ENCODE measurements at places on chromosomes 2 and 18.
A peak's percentile ranks its signal among the peaks of the same experiment; 100 is the strongest.

- DNase-seq = no peak
Measured at GRCh38 chr18:46346896-46347630, 242.9 kb downstream of the HAUS1 start.

DNA sequence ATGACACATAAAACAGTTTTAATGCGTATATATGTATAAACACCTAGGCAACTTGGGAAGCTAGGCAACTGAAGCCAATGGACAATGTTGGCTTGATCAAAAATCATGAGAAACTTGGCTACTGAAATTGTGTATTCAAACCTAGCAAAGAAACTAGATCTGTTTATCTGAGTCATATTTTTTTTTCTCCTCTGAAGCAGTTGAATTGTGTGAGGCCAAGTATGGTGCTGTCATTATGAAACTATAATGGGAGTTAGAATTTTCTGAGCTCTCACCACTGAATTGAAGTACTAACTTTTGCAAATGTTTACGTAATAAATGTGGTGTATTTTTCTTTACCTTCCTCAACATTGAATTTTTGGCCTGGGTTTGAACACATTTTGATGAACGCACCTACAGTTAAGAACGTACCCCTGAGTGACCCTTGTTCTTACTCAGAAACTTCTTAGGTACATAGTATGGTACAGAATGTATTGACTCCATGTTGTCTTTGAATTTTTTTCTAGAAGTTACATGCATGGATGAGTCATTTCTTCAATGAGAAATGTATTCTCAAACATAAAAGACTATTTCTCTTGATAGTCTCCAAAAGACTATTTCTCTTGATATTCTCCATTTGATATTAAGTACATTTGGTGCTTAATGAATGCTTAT, 23.8 kb downstream of the CD28 start:
- DNase-seq = no peak

- DNase-seq = no peak
Measured at GRCh38 chr2:233844064-233844807, 10.1 kb downstream of the HJURP start.

DNA sequence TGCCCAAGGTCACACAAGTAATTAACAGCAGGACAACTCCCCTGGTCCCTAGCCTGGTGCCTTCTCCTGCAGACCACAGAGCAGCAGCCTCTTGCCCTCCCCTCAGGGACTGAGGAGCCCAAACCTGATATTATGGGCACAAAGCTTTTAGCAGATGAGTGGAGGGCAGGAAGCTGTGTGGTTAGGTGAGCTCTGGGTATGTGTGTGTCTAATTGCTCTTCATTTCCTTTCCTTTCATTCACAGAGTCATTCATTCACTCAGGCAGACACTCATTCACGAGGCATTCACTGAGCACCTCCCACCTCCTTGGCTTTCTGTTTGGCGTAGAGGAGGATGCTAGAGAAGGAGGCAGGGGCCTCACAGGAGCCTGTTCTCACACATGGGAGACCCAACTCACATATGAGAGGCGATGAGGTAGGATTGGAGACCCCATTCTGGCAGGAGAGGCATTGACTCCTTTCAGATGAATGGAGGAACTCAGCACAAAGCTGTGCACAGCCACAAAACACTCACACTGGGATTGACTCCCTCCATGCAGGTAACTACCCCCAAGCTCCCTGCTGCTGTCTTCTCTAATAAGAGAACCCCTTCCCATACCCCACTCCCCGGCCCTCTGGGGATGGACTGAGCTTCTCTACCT, 306.8 kb upstream of the SKOR2 start:
- no peak for DNase-seq

GRCh38 chr2:174752403-174753037, 11.8 kb downstream of the CHRNA1 start:
- peak; percentile 56 for DNase-seq

DNA sequence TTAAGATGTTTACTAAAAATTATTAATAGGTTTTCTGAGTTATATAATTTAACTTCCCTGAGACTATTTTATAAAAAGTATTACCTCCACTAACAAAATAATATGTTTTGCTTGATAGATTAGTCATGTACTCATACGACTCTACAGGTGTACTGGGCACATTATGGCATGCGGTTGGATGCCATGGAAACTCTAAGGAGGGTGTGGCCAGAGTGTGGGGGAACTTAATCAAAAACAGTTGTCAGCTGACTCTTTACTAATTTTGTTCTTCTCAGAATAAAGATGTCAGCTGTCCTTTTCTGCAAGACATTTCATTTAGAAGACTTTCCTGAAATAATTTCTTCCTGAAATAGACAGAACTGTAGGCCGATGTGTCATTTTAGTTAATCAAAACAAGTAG, 228.3 kb upstream of the SIX3 start:
- DNase-seq = peak; percentile 10

GRCh38 chr18:6650747-6651146, 78.8 kb upstream of the ARHGAP28 start:
- no peak for DNase-seq

DNA sequence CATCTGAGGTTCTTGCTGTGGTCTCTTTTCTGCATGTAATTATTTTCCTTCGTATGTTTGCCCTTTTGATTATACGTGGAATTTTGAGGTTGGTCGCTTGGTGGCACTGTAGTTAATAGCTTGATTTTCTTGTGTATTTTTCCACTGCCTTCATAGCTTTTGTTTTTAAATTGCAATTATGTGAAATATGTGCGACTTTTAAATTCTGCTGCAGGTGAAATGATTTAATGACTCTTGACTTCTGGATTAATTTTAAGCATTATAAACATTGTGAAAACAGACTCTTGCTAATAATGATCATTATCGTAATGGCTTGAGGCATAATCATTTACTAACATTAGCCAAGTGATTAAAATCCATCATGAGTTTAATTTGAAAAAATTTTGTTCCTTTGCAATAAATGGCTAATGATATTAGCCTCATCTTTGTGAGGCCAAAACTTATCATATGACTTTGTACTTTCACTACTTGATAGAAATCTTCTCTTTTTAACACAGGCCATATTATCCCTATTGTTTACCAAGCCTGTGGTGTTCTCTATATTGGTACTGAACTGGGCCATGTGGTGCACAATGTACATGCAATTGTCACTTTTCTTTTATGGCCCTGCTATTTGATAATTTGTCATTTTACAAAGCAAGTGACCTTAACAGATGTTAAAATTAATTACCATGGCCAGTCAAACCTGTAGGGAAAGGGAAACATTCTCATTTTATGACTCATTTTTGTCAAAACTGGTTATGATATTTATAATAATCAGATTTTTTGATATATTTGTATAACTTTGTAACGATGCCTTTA, 62.8 kb upstream of the NEUROD1 start:
- peak; percentile 40 for DNase-seq

DNA sequence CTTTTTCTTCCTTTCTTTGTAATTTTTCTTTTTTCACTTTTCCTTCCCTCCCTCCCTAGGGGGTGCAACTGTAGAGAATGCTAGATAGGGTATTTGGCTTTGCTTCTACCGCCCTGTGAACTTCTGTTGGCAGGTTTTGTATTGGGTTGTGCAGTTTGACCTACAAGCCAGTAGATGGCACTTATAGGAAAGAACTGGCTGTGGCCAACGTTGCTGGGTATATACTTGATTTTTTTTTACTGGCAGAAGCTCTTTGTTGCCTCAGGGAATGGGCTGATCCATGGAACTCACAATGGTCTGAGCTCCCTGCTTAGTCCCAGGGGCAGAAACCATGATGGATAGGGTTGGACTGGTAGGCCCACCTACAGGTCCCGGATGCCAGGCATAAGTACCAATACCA, 1019.5 kb upstream of the LRRTM1 start:
- no peak for DNase-seq

DNA sequence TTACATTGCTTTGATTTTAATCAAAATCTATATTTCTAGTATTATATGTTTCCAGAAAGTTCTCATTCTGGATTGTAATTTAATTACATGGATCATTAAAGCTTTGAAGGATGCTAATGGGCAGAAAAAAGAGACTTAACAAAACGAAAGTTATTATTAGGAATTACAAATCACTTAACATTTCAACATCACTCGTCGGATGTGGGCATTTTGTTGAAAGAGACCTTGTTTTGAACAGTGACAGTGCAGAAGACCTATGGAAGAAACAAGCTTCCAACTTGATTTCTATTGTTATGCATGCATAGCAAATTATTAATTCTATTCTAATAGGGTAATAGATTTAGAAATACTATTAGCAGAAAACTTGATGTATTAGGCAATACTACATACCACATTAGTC, 31.4 kb upstream of the DARS1 start:
- DNase-seq = no peak

- no peak for DNase-seq
Measured at GRCh38 chr18:44731530-44732237, 51.0 kb downstream of the SETBP1 start.

GRCh38 chr2:239322416-239323086, 78.3 kb downstream of the HDAC4 start:
- DNase-seq = peak; percentile 47

GRCh38 chr2:196170606-196171247, 651 bp downstream of the STK17B start:
- peak; percentile 73 for DNase-seq

DNA sequence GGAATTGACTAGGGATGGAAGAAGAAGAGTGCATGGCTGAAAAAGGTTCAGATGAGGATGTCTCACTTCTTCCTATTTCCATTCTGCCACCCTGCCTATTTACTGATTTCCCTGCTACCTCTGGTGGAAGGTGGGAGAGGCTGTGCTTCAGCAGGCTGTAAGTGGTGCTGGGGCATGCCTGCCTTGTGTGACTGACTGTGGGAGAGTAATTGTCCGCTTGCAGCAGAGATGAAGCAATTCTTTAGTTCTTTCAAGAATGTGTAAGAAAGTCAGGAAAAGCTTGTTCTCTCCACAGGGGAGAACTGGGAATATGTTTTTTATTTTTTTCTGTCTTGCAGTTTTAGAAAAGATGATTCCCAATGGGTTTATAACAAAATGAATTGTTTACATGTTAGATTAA, 72.5 kb upstream of the NYAP2 start:
- no peak for DNase-seq

Data from CD4-positive, alpha-beta T cell treated with Interleukin-2 at 100 ng/mL for 4 hours (primary cell).